Myocyte (in vitro differentiated cells): ENCODE measurements at places on chromosomes 11 and 22. TPM values are rescaled to one million over a fixed set of nuclear protein-coding genes. Genes with fewer than 3 reads are reported as not detected.

CENPM gene
- total RNA-seq = 0.64 and 0.88 TPM in 2 replicates

APOL5 gene
- total RNA-seq = 1.1 and 1.6 TPM in 2 replicates

HEPN1 gene
- not detected in 2 replicates for total RNA-seq

PGM2L1 gene
- 17.9 and 20.3 TPM in 2 replicates for total RNA-seq

KCNQ1OT1 gene
- 2.5 TPM in 2 replicates for total RNA-seq

UBQLN3 gene
- total RNA-seq = 0.05 and 0.16 TPM in 2 replicates

SLC17A6 gene
- not detected in 2 replicates for total RNA-seq

POLR3H gene
- 22.0 and 23.8 TPM in 2 replicates for total RNA-seq

FOXRED1 gene
- 32.1 and 39.8 TPM in 2 replicates for total RNA-seq

C11orf42 gene
- total RNA-seq = not detected in 2 replicates

SLC22A6 gene
- not detected in 2 replicates for total RNA-seq

C11orf21 gene
- not detected in 2 replicates for total RNA-seq

RABL2B gene
- 8.8 and 9.8 TPM in 2 replicates for total RNA-seq

SESN3 gene
- total RNA-seq = 2.8 and 5.6 TPM in 2 replicates

SCUBE1 gene
- not detected in 2 replicates for total RNA-seq

CRYBB3 gene
- not detected in 2 replicates for total RNA-seq

KIRREL3 gene
- 1.6 and 2.1 TPM in 2 replicates for total RNA-seq

SCGB2A2 gene
- total RNA-seq = not detected in 2 replicates

KRTAP5-1 gene
- not detected in 2 replicates for total RNA-seq

APOL1 gene
- 0.86 and 1.0 TPM in 2 replicates for total RNA-seq

CHRNA10 gene
- total RNA-seq = 0.47 and 0.59 TPM in 2 replicates

FGF19 gene
- total RNA-seq = not detected in 2 replicates

OR5AP2 gene
- total RNA-seq = not detected in 2 replicates

HTR3B gene
- total RNA-seq = not detected in 2 replicates
